ENCODE measurements at places on chromosomes 1 and 21. TPM values are rescaled to one million over a fixed set of nuclear protein-coding genes. Genes with fewer than 3 reads are reported as not detected.

DNA sequence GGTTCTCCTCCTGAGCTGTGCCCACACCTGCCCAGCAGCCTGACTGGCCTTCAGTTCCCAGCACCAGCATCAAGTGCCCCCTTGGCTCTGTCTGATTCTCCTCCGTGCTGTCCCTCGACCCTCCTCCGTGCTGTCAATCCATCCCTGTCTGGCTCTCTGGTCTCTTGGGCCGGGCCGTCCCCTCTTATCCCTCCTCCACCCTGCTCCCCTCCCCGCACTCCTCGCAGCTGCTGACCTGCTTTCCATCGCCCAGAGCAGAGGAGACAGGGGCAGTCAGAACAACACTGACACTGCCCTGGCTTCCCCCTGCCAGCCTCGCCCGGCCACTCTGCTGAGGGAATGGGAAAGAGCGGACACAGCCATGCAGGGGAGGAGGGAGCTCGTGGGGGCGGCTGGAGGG, 267.4 kb downstream of the CAMTA1 start:
- DNase-seq, result no peak
- no peaks in the 10 kb centered on the region for H3K36me3 ChIP-seq
- no peak overlapping the region for H3K4me3 ChIP-seq
- no peak overlapping the region for H3K27ac ChIP-seq
- no peaks in the 10 kb centered on the region for H3K4me1 ChIP-seq

TMPRSS15 gene
- not detected for total RNA-seq

DNA sequence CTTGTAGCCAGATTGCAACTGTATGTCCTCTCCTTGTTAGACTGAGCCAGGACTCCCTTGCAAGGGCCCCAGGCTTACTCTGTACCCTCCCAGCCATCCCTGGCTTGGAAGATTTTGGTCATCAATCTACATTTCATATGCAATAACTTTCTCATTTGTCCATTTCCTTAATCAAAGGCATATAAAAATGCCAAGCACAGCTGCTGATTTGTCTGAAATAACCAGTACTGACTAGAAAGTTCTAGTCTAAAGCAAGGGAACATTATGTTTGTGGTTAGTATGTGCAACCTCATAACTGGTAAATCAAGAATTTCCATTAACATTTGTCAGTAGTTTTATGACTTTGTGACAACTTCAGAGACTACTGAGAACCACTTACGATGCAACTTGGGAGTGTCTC, 370.2 kb downstream of the ST6GALNAC3 start:
- DNase-seq, result no peak
- H3K4me3 ChIP-seq, result no peak overlapping the region
- no peaks in the 10 kb centered on the region for H3K36me3 ChIP-seq
- H3K27me3 ChIP-seq, result no peaks in the 10 kb centered on the region

GRCh38 chr1:168917309-168917708, 188.3 kb upstream of the DPT start:
- no peaks in the 10 kb centered on the region for H3K4me1 ChIP-seq
- H3K36me3 ChIP-seq, result no peaks in the 10 kb centered on the region
- no peaks in the 10 kb centered on the region for H3K27me3 ChIP-seq
- H3K4me3 ChIP-seq, result no peak overlapping the region
- DNase-seq, result no peak

GRCh38 chr1:169113613-169114119, 7.2 kb downstream of the ATP1B1 start:
- H3K4me1 ChIP-seq, result peaks cover 7% of the 10 kb centered on the region
- H3K36me3 ChIP-seq, result no peaks in the 10 kb centered on the region

DNA sequence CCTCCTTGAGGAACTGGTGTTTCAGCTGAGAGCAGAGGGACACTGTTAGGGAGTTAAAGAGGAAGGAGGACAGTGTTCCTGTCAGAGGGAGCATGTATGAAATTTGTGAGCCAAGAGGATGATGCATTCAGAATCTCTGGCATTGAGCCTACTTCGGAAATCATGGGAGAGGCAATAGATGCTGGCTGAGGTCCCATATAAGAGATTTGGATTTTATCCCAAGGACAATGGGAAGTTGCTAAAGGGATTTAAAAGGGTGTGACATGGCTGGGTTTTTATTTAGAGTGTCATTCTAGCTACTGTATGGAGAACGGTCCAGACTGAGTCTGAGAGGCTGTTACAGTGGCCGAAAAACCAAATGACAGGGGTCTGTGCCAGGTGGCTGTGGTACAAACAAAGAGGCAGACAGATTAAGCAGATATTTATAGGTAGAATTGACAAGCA, 403.2 kb upstream of the B3GALT2 start:
- no peak overlapping the region for H3K4me3 ChIP-seq
- no peak for DNase-seq
- H3K27me3 ChIP-seq, result no peaks in the 10 kb centered on the region
